Urinary bladder (tissue), 4 donors: ENCODE measurements at places on chromosomes 6 and 20. TPM values are rescaled to one million over a fixed set of nuclear protein-coding genes. Genes with fewer than 3 reads are reported as not detected.

PIGT gene
- 30.5 TPM for total RNA-seq

HDGFL1 gene
- not detected for total RNA-seq

PRR18 gene
- not detected for total RNA-seq

RIMS4 gene
- 2.4 TPM for total RNA-seq

INSM1 gene
- total RNA-seq = not detected

TP53TG5 gene
- 0.69 TPM for total RNA-seq

MMS22L gene
- total RNA-seq = 32.3 TPM

NMBR gene
- 0.32 TPM for total RNA-seq

MUCL3 gene
- total RNA-seq = not detected

GPX5 gene
- not detected for total RNA-seq

GSTA2 gene
- not detected for total RNA-seq

DNA sequence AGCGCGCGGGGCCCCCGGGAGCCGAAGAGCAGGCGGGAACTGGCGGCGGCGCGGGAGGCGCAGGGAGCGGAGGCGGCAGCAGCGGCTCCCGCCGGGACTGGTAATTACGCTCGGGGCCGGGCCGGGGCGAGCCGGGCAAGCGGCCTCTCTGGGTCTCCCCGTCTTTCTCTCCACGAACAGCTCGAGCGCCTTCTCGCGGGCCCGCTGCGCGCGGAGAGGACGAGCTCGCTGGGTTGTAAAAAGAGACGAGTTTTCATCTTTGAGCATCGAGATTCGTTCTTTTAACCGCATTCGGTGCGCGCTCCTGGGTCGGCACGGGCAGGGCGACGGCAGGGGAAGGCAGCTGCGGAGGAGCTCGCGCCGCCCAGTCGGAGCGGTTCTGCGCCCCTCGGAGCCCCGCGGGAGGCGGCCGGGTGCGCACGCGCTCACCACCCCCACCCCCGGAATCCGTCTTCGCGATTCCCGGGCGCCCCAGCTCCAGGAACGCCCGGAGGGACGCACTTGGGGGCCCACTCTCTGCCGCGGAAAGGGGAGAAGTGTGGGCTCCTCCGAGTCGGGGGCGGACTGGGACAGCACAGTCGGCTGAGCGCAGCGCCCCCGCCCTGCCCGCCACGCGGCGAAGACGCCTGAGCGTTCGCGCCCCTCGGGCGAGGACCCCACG lies 38.0 kb downstream of the YTHDF1 start:
- DNase-seq = no peak

GRCh38 chr6:88730611-88731011 lies 232.8 kb downstream of the RNGTT start:
- DNase-seq = no peak

DNA sequence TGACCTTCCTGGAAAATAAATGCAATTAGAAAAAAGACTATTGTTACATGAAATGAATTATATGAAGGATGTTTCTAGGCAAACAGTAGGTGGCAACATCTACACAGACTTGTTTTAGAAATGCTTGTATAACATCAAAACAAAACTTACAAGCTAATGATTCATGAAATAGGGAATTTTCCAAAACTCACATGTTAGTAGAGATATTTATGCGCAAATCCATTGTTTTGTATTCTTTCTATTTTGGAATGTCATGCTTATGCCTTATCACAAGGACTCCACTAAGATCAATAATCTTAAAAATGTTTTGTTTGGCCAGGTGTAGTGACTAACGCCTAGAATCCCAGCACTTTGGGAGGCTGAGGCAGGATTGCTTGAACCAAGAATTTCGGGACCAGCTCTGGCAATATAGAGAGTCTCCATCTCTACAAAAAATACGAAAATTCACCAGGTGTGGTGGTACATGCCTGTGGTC lies 32.3 kb upstream of the LGSN start:
- no peak for DNase-seq

DNA sequence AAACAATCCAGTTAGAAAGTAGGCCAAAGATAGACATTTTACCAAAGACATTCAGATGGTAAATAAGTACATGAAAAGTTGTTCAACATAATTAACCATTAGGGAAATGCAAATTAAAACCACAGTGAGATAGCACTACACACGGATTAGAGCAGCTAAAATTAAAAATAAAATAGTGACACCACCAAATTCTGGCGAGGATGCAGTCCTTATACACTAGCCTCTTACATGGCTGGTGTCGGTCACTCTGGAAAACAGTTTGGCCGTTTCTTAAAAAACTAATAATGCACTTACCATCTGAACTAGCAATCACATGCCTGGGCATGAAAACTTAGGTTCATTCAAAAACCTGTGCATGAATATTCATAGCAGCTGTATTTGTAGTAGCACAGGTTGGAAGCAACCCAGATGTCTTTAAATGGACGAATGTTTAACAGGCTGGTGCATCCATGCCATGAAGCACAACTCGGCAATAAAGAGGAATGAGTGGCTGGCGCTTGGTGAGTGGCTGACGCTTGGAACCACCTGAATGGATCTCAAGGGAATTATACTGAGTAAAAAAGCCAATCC lies 77.0 kb downstream of the FAM120B start:
- DNase-seq = no peak

DNA sequence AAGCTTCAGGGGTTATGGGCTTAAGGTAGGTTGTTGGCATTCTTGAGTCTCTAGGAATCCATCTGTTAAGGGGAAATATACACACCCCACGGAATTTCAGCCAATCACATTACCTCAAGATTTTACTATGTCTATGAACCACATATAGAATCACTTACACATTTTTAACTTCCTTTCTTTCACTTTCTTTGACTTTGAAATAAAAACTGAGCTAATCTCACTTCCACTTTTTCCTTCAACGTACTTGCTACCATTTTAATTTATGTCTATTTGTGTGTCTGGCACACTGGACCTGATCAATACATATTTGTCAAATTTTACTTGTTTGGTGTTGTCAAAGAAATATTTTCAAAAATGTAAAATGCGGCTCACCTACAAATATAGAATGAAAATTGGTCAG lies 545.4 kb upstream of the JAG1 start:
- no peak for DNase-seq

DNA sequence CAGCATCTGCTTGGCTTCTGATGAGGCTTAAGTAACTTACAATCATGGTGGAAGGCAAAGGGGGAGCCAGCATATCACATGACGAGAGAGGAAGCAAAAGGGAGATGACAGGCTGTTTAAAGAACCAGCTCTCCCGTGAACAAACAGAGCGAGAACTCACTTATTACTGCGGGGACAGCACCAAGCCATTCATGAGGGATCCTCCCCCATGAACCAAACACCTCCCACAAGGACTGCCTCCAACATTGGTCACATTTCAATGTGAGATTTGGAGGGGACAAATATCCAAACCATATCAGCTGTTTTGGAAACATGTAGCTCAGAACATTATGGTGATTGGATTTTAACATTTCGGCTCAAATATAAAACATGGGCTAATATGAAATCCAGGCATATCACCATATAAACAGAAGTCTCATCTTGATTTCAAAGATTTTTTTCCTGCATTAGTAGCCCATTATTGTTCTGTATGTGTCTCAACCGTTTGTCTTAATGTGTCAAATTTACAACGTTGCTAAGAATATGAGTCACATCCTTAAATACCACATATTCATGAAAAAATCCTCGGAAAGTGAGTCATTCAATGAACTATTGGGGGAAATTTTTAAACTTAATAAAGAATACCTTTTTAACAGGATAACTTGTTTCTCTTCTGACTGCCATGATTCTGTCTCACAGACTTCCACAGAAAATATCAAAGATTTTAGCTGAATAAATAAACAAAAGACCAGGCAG lies 894.3 kb downstream of the TFAP2A start:
- no peak for DNase-seq

GRCh38 chr6:18034798-18035202 lies 47.4 kb upstream of the KIF13A start:
- no peak for DNase-seq

- DNase-seq = no peak
Measured at GRCh38 chr6:84953111-84953755, 188.8 kb upstream of the TBX18 start.

DNA sequence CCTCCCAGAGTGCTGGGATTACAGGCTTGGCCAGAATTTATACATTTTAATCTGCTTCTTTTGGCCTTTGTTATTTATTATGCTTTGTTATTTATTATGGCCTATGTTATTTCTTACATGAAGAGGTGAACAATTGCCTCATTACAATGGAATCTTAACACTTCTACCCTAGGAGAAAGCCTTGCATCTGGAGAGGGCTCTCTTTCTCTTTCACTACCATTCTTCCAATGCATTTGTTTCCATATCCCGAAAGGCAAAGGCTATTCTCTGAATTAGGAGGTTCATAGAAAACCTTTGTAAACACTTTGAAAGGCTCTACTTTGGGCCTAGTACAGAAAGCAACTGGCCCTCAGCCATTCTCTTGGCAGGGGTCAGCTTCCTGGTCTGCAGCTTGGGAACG lies 19.9 kb upstream of the DEK start:
- DNase-seq = no peak

DNA sequence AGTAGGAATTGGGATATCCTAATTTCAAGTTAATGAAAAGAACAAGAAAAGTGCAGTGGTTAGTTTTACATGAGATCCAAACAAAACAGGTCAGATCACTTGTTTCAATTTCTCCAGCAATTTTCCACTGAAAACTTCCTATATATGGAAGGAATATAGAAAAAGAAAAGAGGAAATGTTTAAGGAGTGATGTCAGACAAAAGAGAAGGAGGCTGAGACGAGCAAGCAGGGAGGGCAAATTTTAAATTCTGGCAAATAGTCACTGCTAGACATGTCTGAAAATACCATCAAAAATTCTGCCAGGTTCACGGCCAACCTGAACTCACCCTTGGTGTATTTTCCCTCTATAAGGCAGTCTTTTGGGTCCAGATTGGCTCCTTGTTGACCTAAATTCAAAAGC lies 9.5 kb upstream of the NUP153 start:
- DNase-seq = no peak

DNA sequence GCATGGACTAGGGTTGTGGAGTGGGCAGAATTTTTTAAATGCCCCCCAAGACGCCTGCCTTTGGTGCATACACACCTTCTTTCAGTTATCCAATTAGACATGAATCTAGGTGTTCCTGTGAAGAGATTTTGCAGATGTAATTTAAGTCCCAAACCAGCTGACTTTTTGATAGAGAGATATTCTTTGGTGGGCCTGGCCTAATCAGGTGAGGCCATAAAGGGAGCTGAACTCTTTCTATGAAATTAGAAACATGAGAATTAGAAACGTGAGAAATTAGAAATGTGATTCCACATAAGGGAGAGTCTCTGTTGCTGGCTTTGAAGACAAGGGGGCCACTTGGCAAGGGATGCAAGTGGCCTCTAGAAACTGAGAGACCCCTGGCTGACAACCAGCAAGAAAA lies 36.4 kb upstream of the TTPAL start:
- no peak for DNase-seq

DNA sequence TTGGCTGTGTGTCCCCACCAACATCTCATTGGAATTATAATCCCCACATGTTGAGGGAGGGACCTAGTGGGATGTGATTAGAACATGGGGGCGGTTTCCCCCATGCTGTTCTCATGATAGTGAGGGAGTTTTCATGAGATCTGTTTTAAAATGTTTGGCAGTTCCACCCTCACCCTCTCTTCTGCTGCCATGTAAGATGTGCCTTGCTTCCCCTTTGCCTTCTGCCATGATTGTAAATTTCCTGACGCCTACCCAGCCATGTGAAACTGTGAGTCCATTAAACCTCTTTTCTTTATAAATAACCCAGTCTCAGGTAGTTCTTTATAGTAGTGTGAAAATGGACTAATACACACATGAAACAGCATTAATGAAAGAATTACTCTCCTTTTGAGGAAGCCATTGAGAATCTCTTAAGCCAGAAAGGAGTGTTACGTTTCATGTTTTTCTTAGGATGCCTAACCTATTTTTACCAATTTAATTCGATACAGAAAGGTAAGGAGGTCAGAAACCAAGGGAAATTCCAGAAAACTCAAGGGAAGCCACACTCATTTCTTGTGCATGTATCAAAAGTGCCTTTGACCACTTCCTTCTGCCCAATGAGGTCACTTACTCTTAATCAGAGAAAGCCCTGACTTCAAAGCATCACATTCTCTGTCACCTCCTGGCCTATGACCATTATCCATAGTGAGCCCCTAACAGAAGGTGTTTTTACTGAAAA lies 24.7 kb upstream of the HINT3 start:
- no peak for DNase-seq

DNA sequence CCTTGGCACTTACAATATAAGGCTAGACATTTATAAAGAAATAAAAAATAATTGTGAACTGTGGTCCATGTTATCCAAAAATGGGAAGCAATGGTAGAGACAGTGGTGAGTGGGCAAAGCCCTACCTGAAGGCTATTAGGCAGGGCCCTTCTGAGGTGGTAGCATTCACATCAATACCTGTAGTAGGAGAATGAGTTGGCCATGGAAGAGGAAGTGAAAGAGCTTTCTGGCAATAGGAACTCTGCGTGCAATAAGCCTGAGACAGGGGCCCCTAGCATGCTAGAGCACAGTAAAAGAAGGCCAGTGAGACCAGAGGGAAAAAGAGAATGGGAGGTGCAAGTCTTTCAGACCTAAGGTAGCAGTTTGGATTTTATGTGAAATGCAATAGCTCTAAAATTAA lies 754.5 kb downstream of the PTPRT start:
- DNase-seq = no peak

DNA sequence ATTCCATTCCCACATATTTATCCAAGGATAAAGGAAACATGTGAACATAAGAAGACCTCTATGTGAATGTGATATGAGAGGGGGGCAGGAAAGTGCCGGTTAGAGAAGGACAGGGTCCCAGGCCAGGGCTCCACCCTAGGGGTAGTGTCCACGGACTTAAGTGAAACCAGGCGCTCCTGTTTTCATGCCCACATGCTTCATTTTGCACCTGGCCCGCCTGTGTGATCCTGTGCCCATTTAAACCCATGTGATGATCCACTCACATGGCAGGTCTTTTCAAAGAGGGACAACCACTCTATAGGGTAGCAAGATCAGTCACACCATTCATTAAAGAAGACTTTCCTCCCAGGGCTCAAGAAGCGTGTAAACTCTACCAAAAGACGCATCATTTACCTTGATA lies 865.3 kb upstream of the GJE1 start:
- no peak for DNase-seq

GRCh38 chr6:36053878-36054277 lies 26.3 kb downstream of the MAPK14 start:
- no peak for DNase-seq

DNA sequence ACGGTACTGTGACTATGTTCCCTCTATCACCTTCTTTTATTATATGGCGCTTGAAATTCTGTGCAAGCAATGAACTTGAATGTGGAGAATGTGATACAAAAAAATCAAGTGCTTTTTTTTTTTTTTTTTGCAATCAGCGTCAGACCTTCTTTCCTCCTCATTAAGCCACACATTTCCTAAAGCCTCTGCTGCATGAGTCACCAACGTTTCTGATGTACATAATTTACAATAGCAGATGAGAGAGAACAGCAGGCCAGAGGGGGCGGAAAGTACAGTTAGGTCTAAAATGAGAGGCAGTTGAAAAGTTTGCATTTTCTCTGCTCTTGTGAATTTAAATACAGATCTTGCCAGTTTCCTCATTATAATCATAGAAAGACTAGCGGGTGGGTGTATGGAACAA lies 114.6 kb upstream of the RIPOR2 start:
- DNase-seq = no peak
